Stimulated activated CD4-positive, alpha-beta T cell treated with anti-CD3 and anti-CD28 coated beads, Interleukin-12 subunit alpha, Interleukin-12 subunit beta, amount 100 ng/mL, for 48 hours (primary cell): ENCODE measurements at places on chromosomes 5 and 9.

DNA sequence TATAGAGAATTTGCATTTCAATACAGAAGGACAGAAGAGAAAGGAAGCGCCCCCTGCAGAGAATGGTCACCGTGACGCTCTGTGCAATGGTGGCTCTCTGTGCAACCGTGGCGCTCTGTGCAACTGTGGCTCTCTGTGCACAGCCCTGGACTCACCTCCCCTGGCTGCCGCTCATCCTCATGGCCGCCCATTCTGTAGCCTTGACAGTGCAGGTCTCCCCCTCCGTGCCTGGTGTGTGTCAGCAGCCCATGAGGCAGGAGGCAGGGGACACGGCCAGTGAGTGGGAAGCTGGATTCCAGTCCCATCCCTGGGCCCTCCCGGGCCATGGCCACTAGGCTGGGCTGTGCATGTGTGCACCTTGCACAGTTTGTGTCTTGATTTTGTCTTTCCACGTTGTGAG, 12.0 kb downstream of the EXOC3 start:
- DNase-seq = no peak

DNA sequence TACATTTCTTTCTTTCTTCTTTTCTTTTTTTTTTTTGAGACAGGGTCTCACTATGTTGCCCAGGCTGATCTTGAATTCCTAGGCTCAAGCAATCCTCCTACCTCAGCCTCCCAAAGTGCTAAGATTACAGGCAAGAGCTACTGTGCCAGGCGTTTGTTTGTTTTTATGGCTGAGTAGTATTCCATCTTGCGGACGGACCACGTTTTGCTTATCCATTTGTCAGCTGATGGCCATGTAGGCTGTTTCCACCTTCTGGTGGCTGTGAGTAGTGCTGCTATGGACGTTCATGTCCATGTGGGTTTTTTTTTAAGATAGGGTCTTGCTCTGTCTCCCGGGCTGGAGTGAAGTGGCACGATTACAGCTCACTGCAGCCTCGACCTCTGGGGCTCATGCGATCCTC, 2.5 kb downstream of the DOK3 start:
- DNase-seq = no peak

- no peak for DNase-seq
Observed at GRCh38 chr5:143733665-143734455, 78.1 kb upstream of the HMHB1 start.

DNA sequence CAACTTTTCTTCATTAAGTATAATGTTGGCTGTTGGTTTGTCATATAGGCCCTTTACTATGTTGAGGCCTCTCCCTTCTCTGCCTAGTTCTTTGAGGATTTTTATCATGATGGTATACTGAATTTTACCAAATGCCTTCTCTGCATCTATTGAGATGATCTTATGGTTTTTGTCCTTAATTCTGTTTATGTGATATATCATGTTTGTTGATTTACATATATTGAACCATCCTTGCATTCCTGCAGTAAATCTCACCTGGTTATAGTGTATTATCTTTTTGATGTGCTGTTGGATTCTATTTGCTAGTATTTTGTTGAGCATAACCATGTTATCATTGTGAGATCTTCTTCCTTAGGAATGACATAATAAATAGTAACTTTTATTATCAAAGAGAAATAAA, 362.9 kb downstream of the CCDC171 start:
- DNase-seq = no peak

DNA sequence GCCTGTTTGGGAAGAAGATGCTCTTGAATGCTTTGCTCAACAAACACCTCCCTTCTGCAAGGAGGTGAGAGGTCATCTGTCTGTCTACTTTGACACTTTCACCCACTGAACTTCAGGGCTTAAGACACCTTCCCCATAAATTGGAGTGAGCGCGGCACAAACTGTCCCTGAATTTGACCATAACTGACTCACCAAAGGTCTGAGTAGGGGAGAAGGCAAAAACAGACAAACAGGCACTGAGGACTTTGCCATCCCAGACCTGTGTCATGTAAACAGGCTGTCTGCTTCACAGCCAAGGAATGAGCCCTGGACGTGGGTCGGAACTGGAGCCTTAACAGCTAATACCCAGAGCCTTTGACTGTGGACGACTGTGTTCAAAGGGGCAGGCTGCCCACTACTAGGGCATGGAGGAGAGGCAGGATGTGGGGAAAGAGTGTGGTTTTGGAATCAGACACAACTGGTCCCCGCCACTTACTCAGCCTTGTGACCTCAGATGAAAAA, 320.9 kb upstream of the KLF4 start:
- DNase-seq = no peak

GRCh38 chr5:147567917-147568598, 58.2 kb upstream of the DPYSL3 start:
- no peak for DNase-seq

DNA sequence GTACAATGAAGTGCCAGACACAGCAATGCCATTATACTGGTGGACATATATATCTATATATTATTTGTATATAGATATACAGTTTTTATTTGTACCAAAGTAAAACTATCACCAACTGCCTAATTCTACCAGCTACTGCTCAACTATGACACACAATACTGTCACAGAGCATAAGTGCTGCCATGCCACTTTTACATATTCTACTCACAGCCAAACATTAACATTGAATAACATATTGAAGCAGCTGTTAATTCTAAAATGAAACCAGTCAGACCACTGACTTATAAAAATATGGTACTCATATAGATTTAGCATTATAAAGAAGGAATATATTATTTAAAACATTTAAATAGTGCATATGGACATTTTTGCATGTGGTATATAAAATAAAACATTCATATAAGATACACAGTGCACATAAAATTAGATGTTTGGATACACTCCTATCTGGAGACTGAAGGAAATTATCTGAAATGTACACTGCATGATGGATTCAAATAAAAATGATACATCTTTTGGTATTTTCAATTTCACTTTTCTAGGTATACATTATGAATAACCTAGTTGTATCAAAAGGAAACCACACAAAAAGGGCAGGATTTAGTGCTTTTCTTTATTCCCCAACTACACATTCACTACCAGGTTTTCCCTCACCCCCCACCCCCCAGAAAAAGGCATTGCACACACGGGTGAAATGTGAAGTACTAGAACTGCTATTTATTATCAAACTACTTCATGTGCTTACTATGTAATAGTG, 48.9 kb downstream of the PKD2L2 start:
- DNase-seq = no peak

DNA sequence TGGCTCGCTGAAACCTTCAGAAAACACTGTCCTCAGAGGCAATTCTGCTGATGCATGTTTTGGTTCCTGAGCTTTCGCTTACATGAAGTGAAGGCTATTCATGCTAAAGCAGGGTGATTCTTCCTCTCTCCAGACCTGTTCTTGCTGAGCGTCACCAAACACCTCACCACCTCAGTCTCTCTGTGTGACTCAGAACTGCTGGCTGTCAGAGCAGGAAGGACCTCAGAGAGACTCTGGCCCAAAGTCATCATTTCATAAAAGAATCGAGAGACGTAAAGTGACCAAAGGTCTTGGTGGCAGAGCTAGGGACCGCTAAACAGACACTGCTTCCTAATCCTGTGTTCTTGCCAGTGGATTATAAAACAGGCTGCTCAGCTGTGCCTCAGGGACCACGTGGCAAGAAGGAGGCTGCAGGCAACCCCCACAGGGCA, 73.8 kb downstream of the LHFPL2 start:
- DNase-seq = no peak

DNA sequence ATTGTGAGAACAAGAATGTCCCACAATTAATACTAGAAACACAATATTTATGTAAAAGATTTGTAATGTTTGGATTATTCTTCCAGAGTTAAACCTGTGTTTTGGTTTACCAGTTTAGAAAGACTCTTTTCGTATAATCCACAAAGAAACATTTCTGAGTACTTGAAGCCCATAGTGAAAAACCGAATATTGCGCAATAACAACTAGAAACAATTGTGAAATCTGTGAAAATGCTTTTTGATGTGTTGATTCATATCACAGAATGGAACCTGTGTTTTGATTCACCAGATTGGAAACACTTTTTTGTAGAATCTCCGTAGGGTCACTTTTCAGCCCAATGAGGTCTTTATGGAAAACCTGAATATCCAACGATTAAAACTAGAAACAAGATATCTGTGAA, 386.2 kb downstream of the PRDM9 start:
- no peak for DNase-seq

DNA sequence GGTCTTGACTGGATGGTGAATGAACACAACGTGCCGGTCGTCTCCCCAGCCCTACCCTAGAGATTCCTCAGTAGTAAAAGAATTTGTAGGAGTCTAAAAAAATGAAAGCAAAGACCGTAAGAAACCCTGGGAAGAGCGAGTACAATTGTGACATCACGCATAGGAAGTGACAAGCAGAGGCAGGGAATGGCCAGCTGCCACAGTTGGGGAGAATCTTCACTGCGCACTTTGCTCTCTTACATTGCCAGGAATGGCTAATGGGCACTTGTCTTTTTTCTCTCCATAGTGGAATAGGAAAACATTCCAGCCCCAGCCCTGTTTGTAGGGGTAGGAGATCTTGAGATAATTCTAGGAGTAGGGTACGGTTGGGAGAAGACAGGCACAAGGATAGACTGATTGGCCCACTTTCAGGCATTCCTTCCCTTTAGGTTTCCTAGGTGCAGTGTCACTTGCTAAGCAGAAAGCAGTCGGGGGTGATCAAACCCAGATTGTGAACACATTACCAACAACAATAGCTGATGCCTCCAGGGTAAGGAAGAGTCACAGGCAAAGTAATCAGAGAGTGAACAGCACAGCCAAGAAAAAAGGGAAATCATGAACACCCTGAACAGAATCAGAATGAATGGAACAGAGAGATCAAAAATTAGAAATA, 302.7 kb downstream of the MAN2A1 start:
- no peak for DNase-seq

GRCh38 chr5:155556700-155557099, 543.1 kb downstream of the KIF4B start:
- DNase-seq = no peak

DNA sequence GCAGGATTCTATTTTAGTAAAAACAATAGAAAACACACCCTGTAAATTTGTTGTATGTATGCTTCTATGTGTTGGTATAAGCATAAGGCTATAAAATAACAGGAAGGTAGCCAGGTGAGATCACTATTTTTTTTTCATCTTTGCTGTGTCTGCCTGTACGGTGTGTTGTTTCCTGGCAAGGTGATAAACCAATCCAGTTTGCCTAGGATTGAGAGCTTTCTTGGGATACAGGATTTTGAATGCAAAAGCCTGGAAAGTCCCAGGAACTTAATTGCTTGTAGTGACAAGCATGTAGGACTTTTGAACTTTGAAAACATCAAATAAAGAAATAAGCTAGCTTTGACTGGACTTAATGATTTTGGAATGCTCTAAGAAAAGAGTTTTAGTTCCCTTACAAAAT, 83.3 kb upstream of the RORB start:
- DNase-seq = no peak

DNA sequence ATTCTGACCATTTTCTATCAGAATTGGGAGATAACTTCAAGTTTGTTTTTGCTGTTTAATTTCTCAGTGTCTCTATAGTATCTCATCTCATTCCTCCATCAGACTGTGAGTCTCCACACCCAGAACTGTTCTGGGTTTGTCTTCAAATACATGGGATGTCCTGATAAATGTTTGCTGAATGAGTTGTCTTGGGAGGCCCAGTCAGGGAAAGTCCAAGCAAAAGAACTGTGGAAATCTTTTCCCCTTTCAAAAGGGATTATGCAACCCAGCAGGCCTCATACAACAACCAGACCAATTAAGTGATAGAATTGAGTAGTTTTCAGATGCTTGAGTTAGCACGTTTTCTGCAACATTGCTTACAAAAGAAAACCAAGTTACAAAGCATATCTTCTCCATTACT, 324.4 kb downstream of the BRINP1 start:
- no peak for DNase-seq

DNA sequence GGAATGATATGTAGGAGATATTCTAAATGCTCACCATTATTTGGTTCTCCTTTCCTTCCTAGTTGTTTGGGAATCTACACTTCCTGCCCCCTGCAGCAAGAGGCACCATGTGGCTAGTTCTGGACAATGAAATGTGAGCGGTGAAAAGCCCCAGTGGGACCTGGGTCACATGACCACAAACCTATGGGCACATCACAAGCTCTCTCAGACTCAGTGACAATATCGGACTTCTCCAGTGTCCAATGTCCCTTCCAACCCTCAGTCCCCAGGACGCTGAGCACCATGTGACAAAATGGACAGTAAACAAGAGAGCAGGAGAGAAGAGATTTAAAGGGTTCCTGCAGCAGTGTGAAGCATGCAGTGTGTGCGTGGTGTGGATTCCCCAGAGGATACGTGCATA, 44.6 kb upstream of the FOXE1 start:
- DNase-seq = no peak

GRCh38 chr9:99079542-99079941, 25.4 kb upstream of the TGFBR1 start:
- DNase-seq = no peak

DNA sequence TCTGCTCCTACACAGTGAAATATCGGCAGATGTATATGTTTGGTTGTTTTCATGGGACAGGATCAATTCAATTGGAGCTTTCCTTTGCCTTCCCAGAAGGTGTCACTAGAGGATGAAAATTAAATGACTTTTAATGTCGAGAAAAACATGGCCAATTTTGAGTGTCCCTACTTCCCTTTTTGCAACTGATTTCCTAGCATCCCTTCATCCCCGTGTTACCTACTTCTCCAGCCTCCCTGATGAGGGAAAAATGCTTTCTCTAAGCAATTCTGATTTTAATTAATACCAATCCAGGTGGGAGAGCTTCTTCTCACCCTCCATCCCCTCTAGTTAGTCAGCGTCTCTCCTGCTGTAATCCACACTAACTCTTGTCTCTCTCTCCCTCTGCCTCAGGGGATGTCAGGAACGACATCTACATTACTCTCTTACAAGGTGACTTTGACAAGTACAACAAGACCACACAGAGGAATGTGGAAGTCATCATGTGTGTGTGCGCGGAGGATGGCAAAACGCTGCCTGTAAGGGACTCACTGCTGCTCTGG, 64.9 kb downstream of the DOCK2 start:
- DNase-seq = no peak

DNA sequence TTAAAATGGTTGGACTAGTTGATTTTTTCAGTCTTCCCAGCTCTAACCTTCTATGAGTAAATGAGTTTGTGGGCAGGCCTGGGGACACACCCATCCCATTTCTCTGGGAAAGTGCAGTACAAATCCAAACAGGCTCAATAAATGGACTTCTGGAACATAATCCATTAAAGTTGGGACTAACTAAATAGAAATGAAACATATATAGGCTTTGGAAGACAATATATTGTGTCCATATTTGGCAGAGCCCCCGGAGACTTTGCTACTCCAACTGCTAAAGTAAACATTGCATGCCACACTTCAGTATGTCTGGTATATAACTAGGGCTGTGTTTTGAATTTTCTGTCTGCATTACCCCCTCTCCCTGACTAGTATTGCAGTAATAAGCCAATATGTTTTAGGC, 191.4 kb upstream of the DAB2 start:
- DNase-seq = no peak
